ENCODE measurements at places on chromosomes 5 and 9. TPM values are rescaled to one million over a fixed set of nuclear protein-coding genes. Genes with fewer than 3 reads are reported as not detected.

ADAMTSL1 gene
- total RNA-seq: 70.1 TPM

PTPN3 gene
- 2.9 TPM for total RNA-seq

PCDHB4 gene
- 1.2 TPM for total RNA-seq

ACOT12 gene
- not detected for total RNA-seq

BTF3 gene
- 207 TPM for total RNA-seq

ARL14EPL gene
- not detected for total RNA-seq

All from osteoblast (primary cell).